ENCODE measurements at places on chromosomes 5 and 9.
A peak's percentile ranks its signal among the peaks of the same experiment; 100 is the strongest.

DNA sequence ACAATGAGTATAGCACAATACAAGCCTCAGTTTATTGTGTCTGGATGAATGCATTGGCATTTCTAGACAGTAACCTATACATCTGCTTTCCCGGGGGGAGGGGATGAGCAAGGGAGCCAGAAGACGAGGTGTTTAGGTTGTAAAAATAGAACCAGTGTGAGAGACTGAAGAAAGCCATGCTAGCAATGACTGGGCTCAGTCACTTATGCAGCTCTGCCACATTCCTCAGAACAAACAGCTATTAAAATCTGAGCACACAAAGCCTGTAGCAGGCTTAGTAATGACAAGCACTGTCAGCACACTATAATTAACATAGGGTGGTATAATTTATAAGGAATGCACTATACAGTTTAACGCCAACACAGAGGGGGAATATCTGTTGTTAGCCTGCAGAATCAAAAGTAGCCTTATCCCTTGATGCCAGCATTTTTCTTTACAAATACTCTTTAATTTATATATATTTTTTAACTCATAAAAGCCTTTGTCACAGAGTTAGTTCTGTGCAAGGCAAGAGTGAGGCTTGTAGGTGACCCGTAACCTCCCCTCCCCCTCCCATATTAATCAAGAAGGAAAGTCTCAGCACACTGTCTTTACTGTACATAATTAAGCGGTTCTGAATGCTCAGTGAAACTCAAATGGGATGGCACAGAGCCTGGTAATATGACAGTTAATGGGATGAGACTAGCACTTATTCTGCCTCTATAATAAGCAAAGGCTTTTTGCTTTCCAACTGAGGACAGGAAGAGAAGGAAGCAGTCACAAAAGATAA is 295.4 kb downstream of the CSNK1G3 start:
- DNase-seq: no peak

- no peak for DNase-seq
Observed at GRCh38 chr9:86626802-86627201, 272.6 kb upstream of the TUT7 start.

GRCh38 chr5:431001-431710 is 11.8 kb upstream of the EXOC3 start:
- DNase-seq: peak; percentile 61

- no peak for DNase-seq
Observed at GRCh38 chr5:117118499-117118898, 543.9 kb upstream of the SEMA6A start.

- no peak for DNase-seq
Observed at GRCh38 chr5:143946837-143947236, 134.9 kb downstream of the HMHB1 start.

DNA sequence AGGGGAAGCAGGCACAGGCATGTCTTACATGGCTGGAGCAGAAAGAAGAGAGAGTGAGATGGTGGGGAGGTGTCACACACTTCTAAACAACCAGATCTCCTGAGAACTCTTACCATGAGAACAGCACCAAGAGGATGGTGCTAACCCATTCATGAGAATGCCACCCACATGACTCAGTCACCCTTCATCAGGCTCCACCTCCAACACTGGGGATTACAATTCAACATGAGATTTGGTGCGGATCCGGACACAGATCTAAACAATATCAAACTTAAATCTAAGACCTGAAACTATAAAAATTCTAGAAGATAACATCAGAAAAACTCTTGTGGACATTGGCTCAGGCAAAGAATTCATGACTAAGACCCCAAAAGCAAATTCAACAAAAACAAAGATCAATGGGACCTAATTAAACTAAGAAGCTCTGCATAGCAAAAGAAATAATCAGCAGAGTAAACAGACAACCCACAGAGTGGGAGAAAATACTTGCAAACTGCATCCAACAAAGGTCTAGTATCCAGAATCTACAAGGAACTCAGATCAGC is 65.4 kb downstream of the SPATA31C2 start:
- DNase-seq: no peak

GRCh38 chr5:67493676-67494075 is 297.1 kb upstream of the CD180 start:
- no peak for DNase-seq

GRCh38 chr5:7565559-7565958 is 169.6 kb downstream of the ADCY2 start:
- DNase-seq: no peak

GRCh38 chr9:90770182-90770738 is 31.4 kb upstream of the SYK start:
- no peak for DNase-seq

GRCh38 chr5:98774192-98775033 is 950 bp downstream of the RGMB start:
- DNase-seq: peak; percentile 74

- no peak for DNase-seq
Observed at GRCh38 chr9:5895782-5896181, 5.1 kb downstream of the MLANA start.

DNA sequence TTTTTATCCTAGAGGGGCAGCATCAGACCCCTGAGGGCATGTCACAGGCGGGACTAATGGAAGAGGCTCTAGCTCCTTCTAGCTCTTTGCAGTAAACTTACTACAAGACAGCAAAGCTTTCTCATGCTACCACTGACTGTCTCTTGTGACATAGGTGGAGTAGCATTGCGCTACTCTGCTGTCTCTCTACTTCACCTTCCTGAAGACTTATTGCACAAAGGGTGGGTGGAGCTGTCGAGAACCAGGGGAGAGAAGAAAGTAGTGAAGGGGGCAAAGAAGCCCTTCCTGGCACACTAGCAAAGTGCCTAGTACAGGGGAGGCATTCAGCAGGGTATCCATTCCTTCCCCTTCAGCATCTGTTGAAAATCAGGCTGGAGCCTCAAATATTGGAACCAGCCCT is 36.1 kb upstream of the NEK6 start:
- no peak for DNase-seq

DNA sequence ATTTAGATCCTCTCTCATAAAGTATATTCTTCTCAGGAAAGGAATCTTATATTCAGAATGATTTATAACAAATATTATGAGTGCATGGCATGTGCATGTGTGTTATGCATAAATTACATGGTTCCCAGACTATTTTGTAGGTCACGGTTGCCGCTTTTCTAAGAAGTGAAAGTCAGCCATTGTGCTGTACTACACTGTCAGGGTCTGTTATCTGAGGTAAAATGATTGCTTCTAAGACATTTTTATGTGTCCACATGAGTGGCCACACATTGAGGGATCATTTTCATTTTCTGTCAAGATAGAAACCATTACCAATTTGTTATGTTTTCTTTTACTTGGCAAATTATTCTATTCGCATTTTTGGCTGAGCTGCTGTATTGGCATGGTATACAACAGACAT is 210.8 kb downstream of the CWC27 start:
- DNase-seq: no peak

DNA sequence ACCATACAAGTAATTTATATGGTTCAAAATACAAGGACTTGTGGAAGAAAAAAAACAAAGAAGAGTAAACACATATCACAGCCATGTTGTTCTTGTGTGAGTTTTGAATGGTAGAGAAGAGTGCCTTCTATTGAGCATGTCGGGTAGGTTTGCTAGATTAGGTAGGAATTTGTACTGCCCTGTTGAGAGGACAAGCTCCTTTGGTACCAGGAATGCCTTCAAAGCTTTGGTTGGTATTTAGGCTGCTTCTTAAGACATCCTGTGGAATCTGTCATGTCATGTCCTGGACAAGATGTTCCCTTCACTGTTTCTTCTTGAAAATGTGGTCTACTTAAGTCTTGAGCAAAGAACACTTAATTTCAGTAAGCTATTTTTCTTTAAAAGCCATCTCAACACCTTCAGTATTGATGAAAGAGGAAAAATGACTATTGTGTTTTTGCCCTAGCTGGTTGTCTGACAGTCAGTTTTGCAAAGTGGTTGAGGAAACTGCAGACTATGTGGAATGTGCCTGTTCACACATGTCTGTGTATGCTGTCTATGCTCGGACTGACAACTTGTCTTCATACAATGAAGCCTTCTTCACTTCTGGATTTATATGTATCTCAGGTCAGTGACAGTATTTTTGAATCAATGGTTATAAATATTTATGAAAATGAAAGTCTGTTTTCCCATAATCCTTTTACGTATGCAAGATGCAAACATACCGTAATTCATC is 296.9 kb downstream of the ADGRV1 start:
- DNase-seq: no peak

DNA sequence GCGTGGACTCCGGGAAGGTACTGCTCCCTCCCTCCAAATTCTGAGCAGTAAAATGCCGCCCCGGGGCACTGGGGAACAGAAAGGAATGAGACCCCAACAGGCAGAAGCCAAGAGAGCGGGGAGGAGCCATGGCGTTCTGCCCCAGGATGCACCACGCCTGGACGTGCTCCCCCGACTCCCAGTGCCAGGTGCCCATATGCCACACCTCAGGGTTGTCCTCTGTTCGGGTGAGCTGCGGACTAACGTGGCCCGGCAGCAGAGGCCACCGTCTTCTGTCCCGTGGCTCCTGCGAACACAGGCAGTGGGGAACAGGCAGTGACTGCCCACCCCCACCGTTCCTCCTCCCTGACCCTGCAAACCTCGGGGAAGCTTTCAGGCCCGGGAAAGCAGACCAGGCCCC is 4.8 kb downstream of the SURF6 start:
- no peak for DNase-seq

- no peak for DNase-seq
Observed at GRCh38 chr9:34551751-34552605, 29.2 kb upstream of the ENHO start.

DNA sequence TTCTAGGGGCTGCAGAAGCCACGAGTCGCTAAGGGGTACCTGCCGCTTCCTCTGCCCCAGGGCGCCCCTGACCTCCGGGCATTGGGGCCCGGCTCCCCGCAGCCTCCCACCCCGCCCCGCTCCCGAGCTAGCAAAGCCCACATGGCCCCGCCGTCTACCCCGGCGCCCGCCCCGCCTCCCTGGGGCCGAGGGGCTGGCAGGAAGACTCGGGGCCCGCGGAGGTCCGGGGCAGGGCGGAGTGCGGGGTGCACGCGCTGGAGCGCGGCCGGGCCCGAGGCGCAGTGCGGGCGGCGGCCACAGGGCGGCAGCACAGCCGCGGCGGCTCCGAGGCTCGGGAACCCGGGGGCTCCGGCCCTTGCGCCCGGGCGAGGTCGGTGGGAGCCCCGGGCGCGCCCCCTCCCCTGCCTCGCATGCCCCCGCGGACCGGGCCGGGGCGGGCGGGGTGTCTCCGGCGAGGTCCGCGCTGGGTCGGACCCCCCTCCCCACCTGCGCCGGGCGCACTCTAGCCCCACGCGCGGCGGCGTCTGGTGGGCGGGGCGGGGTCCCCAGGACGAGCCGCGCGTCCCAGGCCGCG is 6.7 kb downstream of the NRARP start:
- DNase-seq: peak; percentile 57

DNA sequence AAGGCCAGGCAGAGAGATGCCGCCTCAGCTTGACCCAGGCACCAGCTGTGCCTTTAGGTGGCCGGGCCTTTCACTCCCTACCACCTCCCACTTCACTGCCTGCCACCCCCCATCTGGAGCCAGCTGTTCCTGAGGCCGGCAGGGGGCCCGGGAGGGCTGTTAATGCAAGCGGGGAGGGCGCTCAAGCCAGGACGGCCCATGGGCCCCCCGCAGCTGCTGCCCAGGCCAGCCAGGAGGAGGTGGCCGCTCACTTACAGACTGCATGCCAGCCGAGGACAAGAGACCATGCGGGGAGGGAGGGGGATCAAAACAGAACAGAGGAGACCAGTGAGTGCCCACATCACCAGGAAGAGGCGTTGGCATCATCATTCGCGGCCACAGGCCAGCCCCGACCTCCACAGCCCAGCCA is 4.5 kb downstream of the ABCA2 start:
- no peak for DNase-seq

DNA sequence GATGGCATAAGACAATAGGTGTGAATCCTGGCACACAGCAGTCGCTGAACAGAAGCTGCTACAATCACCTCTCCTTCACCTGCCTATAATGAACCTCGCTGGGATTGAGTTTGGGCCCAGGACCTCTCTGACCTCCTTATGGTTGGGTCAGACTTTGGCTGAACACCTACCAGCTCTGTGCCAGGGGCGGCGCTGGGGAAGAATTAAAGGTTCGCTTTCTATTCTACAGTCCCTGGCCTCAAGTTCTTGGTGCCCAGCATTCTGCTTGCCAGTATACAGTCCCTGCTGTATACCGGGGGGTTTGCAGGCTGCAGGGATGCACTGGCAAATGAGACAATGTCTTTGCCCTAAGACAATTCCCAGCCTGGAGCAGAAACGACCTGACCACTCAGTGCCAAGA is 895 bp upstream of the STRBP start:
- DNase-seq: no peak

- no peak for DNase-seq
Observed at GRCh38 chr5:20654033-20654432, 666.0 kb upstream of the CDH18 start.

GRCh38 chr5:125044491-125045282 is 298.2 kb upstream of the ZNF608 start:
- DNase-seq: no peak

- no peak for DNase-seq
Observed at GRCh38 chr5:150517272-150518152, 9.6 kb downstream of the NDST1 start.

DNA sequence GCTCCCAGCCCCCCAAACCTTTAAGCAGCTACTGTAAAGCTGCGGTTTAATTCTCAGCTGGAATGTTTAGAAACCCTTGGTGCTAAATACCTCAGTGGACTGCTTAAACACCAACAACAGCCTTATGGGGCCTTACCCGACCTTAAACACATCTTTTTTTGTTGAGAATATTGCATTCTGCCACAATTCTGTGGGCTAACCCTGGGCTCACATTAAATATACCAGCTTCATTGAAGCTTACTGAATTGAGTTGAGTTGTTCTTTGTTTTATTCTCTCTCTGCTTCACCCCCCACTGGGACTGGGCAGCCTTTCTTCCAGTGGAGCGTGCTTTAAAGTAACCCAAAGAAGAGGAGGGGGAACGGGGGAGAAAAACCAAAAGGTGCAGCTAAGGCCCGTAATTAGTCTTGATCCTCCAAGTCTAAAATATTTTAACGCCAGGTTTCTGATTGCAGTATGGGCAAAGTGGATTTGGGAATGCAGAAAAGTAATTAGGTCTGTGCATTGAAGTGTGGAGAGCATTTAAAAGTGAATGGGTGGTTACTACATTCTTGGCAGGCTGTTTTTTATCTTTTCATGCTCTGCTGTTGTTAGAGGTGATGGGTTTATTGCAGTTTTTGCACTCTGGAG is 281.2 kb downstream of the NR2F1-AS1 start:
- no peak for DNase-seq

GRCh38 chr5:147348451-147348850 is 113.6 kb downstream of the STK32A start:
- DNase-seq: no peak

- no peak for DNase-seq
Observed at GRCh38 chr5:1247811-1248210, 22.6 kb downstream of the SLC6A18 start.

DNA sequence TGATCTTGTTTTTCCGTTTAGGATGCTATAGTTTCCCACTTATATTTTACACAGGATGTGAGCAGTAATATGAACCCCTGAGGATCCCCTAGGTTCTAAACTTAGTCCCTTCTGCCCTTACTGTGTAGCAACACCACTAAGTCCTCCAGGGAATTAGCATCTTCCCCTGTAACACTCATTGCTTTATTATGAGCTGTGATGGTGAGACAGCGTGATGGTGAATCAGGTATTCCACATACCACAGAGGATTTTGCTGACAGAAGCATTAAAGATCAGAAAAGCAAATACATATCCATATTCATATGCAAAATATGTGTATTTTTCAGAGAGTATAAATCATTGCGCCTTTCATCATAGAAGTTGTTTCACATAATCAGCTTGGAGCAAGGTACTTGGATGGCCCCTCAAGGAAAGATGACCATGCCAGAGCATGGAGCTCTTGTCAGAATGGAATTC is 317.0 kb downstream of the ICE1 start:
- DNase-seq: no peak

All from activated CD4-positive, alpha-beta memory T cell treated with anti-CD3 and anti-CD28 coated beads for 36 hours (primary cell).